NCI-H1694 (cell line): ENCODE measurements at places on chromosomes 2 and 18.

- DNase-seq: no peak
Measured at GRCh38 chr2:232134939-232135338, 173.4 kb downstream of the DIS3L2 start.

DNA sequence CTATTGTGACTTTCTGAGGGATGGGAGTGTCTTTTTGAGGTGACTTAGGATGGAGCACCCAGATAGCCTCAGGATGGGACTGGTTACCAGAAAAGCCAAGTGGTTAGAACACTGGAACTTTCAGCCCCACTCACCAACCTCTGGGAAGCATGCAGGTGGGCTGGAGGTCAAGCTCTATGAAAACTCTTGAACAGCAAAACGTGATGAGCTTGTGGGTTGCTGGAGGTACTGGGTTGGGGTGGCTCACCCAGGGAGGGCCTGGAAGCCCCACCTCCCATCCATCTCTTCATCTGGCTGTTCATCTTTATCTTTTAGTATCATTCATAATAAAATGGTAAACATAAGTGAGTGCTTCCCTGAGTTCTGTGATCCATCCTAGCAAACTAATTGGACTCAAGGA, 216.4 kb downstream of the SPP2 start:
- no peak for DNase-seq

DNA sequence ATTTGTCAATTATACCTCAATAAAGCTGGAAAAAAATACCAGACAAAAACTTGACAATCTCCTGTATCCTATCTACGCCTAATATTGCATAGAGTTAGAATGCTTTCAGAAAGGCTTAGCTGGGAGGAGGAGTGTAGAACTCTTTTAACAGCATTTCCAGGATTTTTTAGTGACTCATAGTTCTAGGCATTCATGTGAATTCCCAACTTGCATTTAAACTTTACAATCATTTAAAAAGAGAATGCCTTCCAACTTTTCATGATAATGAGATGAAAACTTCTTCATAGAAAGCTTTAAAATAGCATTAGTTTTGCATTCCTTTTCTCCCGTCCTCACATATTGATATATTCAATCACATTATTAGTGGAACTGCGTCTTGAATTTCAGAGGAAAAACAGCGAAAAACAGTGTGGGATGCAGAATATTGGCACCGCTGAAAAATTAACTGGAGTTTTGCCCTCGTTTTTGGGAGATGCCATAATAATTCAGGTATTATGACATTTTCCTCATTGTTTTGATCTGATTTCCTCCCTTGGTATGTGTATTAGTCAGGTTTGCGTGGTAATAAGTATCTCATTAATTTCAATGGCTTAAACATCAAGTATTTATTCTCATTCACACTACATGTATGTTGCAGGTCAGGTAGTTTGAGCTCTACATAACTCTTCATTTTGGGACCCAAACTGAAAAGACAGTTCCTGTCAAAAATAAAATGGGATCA, 293.2 kb upstream of the FIGN start:
- DNase-seq: no peak

- DNase-seq: no peak
Measured at GRCh38 chr2:240502059-240502429, 55.7 kb downstream of the ANKMY1 start.

DNA sequence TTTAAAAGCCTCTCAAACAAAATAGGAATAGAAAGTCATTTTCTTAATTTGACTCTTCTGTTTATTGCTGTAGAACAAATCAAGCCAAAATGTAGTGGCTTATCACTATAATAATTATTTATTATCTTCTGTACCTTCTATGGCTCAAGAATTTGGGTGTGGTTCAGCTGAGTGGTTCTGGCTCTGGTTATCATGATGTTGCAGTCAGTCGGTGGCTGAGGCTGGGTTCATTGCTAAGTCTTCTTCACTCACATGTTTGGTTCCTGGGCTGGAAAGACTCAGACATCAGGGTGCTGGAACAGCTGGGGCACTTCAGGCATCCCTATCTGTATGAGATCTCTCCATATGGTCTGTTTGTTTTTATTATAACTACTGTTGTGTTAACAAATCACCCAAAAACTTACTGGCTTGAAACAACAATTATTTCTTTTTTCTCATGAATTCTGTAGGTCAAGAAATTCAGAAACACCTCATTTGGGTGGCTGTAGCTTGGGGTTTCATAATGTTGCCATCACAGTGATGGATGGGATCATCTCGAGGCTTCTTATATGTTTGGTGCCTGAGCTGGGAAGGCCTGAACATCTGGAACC, 242.6 kb upstream of the FBXO11 start:
- no peak for DNase-seq

DNA sequence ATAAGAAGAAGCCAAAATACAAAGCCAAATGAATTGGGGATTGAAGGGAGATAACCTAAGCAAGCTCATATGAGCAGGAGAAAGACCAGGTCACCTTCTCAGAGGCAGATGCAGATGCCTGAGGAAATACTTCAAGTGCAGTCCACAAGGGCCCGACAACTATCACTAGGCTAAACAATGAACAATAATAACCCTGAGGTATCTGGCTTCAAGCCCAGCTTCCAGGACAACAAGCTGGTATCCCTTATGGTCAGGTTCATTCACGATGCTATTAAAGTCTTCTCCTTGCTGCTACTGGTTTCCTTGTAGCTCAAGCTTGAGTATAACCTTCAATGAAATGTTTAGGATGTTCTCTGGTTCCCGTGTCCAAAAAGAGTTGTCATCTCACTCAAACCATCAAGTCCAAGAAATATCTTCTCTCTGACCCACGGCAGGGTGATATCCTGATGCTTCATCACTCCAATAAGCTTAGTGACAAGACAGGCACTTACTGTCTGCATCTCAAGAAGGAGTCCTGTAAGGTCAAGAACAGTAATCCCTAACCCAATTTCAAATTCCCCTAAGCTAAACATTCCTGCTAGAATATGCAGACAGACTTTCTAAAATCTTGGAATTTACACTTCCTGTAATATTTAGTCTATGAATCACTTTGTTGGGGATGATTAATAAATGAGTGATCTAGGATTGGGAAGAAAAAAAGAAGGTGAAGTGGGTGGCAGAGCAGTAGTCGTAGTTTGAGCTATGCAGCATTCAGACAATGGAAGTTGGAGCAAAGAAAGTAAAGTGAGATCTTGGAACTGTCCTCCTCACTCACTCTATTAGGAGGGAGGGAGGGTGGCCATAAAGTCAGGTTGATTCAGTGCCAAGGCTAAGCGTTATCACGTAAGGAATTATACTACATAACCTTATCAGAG, 33.1 kb downstream of the CHN1 start:
- DNase-seq: no peak

DNA sequence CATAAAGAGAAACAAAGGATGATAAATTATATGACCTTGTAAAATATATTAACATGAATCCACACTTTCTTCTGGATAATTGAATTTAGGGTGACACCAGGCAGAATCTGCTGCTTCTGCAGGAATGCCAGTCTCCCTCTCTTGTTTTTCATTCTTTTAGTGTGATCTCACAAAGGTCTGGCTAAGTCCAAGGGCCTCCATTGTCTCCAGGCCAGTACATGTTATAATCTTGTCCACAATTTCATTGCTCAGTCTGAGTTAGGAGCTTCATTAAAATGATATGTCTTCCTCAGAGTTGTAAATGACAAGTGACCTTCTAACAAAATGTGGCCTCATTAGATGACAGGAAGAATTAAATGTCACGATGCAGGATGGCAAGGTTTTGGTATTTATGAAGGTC, 110.2 kb downstream of the APOB start:
- DNase-seq: no peak

GRCh38 chr18:66734451-66734850, 130.6 kb upstream of the CDH19 start:
- DNase-seq: no peak

DNA sequence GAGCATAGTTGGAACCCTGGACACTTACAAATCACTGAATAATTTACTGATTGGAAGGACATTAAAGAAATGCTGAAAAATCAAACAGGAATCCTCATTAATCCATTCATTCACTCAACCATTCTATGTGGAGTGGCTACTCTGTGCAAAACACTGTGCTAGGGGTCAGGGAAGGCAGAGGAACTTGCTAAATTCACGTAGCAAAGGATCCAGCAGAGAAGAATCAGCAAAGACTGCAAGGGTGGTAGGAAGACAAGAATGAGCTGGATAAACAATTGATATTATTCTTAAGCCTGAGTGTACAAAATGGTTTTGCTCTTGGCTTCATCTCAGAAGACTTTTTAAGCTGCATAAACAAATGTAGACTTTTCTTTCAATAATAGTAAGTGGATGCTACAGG, 164.3 kb upstream of the CAVIN2 start:
- no peak for DNase-seq
